Lung (tissue), 17 donors: ENCODE measurements at places on chromosomes 2 and 18. TPM values are rescaled to one million over a fixed set of nuclear protein-coding genes. Genes with fewer than 3 reads are reported as not detected.

UGT1A5 gene
- not detected for total RNA-seq

TBR1 gene
- not detected for total RNA-seq

SPDYA gene
- total RNA-seq: 1.1 TPM

FAM110C gene
- total RNA-seq: 3.0 TPM

TTN gene
- 47.4 TPM for total RNA-seq

FBXO48 gene
- 1.3 TPM for total RNA-seq

RUFY4 gene
- total RNA-seq: 0.15 TPM

BUB1 gene
- total RNA-seq: 12.4 TPM

C1GALT1C1L gene
- 1.4 TPM for total RNA-seq

SERTAD2 gene
- total RNA-seq: 19.3 TPM

CTIF gene
- total RNA-seq: 45.7 TPM

HDHD2 gene
- total RNA-seq: 36.2 TPM

SPR gene
- 11.1 TPM for total RNA-seq

LINC00305 gene
- total RNA-seq: not detected

NPPC gene
- 0.77 TPM for total RNA-seq

EIF2B4 gene
- total RNA-seq: 19.6 TPM

PARD3B gene
- 31.8 TPM for total RNA-seq

SIX3 gene
- 0.06 TPM for total RNA-seq

POTEJ gene
- total RNA-seq: 0.09 TPM

B4GALT6 gene
- 7.5 TPM for total RNA-seq

TMEM37 gene
- 14.3 TPM for total RNA-seq

OBSL1 gene
- total RNA-seq: 75.2 TPM

UGT1A3 gene
- not detected for total RNA-seq

ALK gene
- total RNA-seq: 0.25 TPM

PSME4 gene
- 54.6 TPM for total RNA-seq

MC2R gene
- total RNA-seq: not detected

SLC30A3 gene
- total RNA-seq: 0.77 TPM

FAM237A gene
- total RNA-seq: not detected

TANC1 gene
- 99.5 TPM for total RNA-seq

SMPD4 gene
- total RNA-seq: 27.6 TPM

CRYGD gene
- total RNA-seq: not detected

PARD6G gene
- 4.4 TPM for total RNA-seq

ASAP2 gene
- total RNA-seq: 19.2 TPM

MREG gene
- 30.2 TPM for total RNA-seq

GALNT14 gene
- 2.1 TPM for total RNA-seq

RALB gene
- total RNA-seq: 100 TPM

HJURP gene
- 2.0 TPM for total RNA-seq

FAM228A gene
- 3.9 TPM for total RNA-seq

ATP6V1B1 gene
- 1.4 TPM for total RNA-seq

ZC3H6 gene
- total RNA-seq: 9.6 TPM

SCN2A gene
- 0.31 TPM for total RNA-seq

PID1 gene
- total RNA-seq: 45.7 TPM

COPS9 gene
- 52.5 TPM for total RNA-seq

RNU2-63P gene
- not detected for total RNA-seq

CPLX4 gene
- not detected for total RNA-seq

SMYD1 gene
- total RNA-seq: not detected
